NCI-H1930 (cell line): ENCODE measurements at places on chromosomes 6 and 20.

- DNase-seq: no peak
Measured at GRCh38 chr20:14030991-14031390, 35.7 kb downstream of the MACROD2 start.

DNA sequence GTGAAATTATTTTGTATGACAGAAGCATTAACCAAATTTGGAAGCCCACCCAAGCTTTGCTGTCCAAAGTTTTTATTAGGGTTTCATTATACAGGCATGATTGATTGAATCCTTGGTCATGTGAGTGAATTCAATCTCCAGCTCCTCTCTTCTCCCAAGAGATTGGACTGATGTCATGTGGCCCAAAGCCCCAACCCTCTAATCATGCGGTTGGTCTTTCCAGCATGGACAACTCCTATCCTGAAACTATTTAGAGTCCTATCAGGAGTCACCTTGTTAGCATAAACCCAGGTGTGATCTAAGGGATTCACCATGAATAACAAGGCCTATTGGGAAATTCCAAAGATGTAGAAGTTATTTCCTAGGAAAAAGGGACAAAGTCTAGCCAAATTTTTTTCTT is 10.6 kb downstream of the POLR3F start:
- no peak for DNase-seq

GRCh38 chr20:19565736-19566135 is 192.3 kb upstream of the RIN2 start:
- DNase-seq: no peak

DNA sequence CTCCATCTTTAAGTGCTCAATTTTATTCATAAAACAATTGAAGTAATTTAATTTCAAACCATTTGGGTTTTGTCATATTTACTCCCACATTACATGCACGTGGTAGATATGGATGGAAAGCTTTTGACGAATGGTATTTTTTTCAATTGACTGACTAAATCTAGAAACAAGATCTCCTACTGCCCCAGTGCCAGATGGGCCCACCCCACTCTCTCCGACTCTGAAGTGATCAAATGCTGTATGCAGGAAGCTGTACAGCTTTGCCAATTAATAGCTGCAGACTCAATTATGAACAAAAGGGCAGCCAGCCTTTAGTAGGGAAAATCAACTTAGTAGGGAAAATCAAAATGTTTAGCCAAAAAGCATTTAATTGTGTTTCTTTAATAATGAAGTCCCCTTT is 46.2 kb downstream of the PACRG start:
- DNase-seq: no peak

GRCh38 chr20:21507400-21508229 is 6.2 kb downstream of the NKX2-2 start:
- DNase-seq: no peak

- no peak for DNase-seq
Measured at GRCh38 chr6:105432797-105433196, 29.9 kb upstream of the PREP start.

- no peak for DNase-seq
Measured at GRCh38 chr20:48128436-48128835, 343.2 kb upstream of the SULF2 start.
